ENCODE measurements at places on chromosomes 2 and 18.

GRCh38 chr2:143132355-143132754 is 3.1 kb downstream of the ARHGAP15 start:
- no peak for DNase-seq

DNA sequence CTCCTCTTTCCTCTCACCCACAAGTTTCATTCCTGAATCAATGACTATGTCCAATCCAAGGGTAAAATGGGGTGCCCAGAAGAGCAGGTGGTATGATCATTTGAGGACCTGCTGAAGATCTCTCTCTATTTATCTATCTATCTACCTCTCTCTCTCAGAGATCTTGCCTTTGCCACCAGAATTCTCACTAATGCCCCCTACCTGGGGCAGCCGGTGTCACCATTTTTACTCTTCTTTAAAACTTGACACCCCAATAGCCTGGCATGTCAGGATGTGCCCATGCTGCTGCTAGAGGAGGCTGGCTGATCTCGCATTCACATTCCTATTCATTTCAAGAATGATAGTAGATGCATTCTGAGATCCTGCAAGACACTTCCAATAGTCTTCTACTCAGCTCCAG is 24.3 kb upstream of the RPIA start:
- DNase-seq: no peak

- DNase-seq: peak; percentile 32
These were observed 138.9 kb upstream of the NABP1 start for GRCh38 chr2:191539068-191539467.

DNA sequence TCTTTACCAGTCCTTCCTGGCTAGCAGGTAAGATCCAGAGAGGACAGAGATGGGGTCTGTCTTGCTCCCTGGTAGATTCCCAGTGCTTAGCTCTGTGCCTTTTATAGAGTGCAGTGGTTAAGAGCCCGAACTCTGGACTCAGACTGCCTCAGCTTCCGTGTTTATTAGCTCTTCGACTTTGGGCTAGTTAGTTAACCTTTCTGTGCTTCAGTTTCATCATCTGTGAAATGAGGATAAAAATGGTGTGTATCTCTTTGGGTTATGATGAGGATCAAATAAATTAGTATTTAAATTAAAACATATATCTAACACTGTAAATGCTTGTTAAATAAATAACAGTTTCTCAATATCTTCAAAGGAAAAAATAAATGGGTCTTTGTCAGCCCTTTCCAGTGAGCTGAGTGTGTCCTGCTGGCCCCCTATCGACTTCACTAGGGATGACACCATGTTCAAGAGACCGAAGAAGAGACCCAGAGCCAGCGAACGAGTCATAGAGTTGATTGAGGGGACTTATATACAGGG is 38.2 kb downstream of the CERS6 start:
- DNase-seq: no peak

DNA sequence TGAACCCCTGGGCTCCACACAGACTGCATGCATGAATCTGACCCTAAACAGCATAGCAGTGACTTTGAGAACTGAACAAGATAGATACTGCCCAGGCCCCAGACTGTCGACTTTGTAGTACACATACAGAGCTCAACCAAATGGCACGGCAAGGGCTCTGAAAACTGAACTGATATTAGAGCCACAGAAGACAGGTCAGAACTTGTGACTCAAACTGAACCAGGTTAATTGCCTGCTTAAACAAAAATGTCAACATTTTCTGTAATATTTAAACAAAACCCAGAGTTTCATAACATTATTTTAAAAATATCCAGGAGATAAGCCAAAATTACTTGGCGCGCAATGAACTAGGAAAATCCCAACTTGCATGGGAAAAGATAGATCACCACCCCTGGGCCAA is 260.3 kb downstream of the TPGS2 start:
- DNase-seq: no peak

GRCh38 chr2:64354857-64355680 is 98.9 kb upstream of the LGALSL start:
- DNase-seq: no peak

GRCh38 chr2:43798300-43798699 is 24.5 kb downstream of the DYNC2LI1 start:
- no peak for DNase-seq

DNA sequence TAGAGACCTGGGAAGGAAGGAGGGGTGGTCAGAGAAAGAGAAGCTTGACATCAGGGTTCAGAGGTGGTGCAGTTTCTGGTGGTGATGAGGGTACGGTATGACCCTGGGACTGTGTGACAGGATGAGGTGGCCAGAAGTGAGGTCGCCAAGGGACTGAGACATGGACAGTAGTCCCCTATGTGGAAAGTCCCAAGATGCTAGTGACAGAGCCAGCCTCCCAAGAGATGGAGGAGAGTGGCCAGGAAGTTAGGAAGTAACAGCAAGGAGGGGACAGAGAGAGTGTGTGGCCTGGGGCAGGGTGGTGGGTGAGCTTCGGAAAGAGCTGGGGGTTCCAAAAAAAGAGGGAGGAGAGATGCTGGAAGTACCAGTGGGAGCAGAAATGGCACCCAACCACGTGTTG is 66.0 kb downstream of the SMAD7 start:
- DNase-seq: no peak

DNA sequence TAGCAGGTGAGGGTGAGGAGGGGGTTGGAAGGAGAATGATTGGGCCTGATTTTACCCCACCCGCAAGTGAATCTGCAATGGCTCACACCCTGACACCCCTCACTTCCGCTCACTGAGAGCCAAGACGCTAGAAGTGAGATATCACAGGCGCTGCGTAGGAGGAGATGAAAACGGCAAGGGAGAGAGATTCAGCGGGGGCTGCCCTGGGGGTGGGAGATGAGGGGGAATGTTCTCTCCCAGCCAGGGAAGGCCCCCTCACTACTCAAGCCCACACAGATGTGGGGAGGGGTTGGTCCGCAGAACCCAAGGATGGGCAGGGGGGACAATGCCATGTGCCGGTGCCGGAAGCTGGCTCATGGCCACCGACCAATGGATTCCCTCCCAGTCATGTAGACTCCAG is 32.9 kb downstream of the LOXHD1 start:
- DNase-seq: no peak

- DNase-seq: no peak
These were observed 793 bp downstream of the CNRIP1 start for GRCh38 chr2:68318914-68319397.

DNA sequence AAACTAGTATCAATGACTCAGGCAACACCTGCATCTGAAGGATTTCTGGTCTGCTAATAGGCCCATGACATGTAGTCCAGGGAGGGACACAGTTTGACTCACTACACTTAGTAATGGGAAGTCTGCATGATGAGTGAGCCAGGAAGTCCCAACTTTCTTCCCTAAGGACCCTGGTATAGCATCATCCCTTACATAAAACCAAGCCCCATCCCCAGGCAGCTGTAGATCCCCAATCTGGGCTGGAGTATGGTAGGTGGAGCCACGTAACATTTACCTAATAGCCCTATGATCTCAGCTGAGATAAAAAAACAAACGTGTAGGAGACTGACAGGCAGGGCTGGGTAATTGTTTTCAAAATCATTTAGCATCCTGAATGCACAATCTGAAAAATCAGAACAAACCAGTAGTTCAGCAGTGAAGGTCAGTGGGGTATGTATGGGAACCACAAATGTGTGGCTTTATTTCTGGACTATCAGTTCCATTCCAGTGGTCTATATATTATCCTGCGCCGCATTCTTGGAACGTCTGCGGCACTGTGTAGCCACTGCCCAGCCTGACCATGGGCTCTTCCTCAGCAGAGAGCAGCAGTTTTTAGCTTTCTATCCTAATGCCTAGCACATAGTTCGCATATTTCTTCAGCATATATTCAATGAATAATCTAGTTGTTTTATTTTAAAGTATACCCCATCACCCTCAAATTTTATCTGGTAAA is 33.5 kb downstream of the EPB41L3 start:
- DNase-seq: no peak

DNA sequence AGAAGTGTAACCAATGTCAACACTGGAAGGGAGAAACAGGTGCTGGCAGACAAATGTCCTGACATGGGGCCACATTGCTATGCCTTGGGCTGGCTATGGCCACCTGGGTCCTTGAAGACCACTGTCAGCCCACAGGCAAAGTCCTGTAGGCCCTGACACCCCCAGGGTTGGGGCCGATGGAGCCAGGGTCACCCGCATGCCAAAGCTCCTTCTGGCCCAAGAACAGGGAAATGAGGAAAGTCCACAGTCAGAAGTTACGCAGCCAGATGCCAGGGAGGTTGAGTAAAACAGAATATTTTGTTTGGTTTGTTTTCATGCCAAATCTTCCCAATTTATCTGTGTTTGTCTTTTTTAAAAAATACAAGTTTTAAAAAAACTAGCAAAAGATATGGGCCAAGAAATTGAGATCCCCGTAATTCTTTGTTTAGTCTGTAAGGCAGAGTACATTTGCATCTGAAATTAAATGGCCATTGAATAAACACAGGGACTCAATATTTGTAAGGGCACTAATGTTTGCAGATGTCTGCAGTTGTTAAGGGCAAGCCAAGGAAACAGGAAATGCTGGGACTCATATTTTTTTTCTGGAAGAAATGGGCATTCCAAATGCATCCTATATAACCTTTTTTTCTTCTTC is 186.4 kb downstream of the FAM210A start:
- no peak for DNase-seq

- DNase-seq: no peak
These were observed 164.6 kb downstream of the VWC2L start for GRCh38 chr2:214575465-214575864.

DNA sequence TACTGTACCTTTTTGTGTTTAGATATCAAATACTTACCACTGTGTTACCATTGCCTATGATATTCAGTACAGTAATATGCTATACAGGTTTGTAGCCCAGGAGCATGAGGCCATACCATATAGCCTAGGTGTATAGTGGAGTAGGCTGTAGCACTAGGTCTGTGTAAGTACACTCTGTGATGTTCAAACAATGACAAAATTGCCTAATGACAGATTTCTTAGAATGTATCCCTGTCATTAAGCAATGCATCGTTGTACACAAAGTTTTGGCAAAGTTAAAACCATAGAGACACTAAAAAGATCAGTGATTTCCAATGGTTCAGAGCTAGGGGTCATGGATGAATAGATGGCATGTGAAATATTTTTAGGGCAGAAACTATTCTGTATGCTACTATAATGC is 415.5 kb downstream of the NCKAP5 start:
- no peak for DNase-seq

DNA sequence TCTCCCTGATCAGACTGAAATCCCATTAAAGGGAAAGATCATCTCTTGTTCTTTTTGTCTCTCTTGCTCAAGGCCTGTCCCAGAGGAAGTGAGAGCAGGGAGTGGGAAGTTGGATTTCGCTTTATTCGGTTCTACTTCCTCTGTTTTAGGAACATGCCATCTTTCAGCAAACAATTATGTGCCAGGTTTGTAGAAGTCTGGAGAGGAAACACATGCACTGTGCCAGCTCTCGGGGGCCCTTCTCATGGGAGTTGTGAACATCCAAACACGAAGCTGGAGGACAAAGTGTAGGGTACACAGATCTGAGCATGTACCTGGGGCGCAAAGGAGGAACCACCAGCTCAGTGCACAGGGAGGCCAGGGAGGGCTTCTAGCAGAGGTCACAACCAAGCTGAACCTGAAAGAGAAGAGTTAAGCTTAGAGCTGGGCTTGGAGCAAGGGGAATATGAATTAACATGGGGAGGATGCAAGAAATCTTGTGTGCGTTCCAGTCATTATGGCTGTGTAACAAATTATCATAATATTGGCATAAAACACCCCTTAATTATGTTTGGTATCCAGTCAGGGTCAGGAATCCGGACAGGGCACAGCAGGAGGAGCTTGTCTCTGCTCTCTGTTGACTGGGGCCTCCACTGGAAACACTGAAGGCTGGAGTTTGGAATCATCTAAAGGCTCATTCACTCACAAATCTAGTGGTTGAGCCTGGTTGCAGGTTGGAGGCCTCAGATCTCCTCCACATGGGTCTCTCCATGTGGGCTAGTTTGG is 128.6 kb downstream of the ZFP36L2 start:
- DNase-seq: no peak

GRCh38 chr2:70807828-70808118 is 12.6 kb downstream of the CLEC4F start:
- DNase-seq: no peak

DNA sequence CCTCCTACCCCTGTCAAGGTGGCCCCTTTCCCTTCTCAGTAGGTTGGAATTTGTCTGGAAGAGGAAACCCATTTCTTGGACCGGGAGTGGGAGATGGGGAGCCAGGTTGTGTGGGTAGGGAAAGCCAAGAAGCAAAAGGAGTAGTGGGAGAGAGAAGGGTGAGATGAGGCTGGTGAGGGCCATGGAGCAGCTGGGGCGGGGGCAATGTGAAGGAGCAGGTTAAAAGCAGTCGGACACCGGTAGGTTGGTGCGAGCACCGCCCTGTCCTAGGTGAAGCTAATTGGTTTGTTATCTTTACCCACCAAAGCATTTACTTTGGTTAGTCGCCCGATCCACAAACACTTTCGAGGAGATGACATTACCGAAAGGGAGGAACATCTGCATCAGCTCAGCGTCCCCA is 306.8 kb downstream of the CELF4 start:
- no peak for DNase-seq

GRCh38 chr18:72727776-72728175 is 140.0 kb downstream of the NETO1 start:
- no peak for DNase-seq

- no peak for DNase-seq
These were observed 234.8 kb upstream of the PIK3C3 start for GRCh38 chr18:41720226-41720625.

DNA sequence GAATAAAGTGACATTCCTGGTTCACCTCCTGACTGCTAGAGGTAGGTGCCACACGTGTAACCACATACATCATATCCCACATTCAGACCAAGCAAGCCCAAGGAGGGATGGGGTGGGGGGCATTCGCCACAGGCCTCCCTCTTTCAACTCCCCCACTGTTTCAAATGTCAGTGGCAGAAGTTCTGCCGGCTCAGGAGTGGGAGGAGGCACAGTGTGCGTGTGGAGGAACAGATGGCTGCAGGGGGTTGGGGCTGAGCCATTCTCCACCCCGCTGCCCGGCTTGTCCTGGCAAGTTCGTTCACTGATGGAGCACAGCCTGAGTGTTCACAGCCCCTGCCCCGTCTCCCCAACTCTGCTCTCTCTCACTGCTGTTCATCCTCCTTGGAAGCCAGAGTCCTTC is 75.4 kb upstream of the TANC1 start:
- no peak for DNase-seq

- DNase-seq: peak; percentile 44
These were observed 47.8 kb upstream of the MAPRE3 start for GRCh38 chr2:26922405-26923188.

DNA sequence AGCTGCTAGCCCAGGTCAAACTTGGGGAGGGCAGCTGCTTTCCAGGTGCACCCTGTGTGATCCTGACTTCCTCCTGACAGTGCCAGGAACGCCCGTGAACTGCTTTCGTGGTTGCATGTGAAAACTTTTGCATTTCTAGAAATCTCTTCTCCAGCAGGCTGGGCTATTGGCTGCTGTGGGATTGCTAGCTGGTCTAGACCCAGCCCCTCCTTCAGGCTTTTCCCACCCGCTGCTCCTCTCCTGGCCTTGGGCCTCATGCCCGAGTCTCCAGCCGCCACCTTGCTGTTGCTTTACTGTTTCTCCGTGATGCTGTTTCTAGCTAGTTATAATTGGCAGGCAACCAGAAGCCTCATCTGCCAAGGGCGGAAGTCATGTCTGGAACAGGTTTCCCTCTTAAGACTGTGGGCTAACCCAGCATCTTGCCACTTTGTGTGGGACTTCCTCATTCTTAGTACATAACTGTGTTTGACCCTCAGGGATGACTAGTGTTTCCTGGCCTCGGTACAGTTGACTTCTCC is 27.0 kb upstream of the MGAT4A start:
- DNase-seq: peak; percentile 91

GRCh38 chr2:144512891-144513351 is 7.0 kb downstream of the ZEB2 start:
- no peak for DNase-seq
